ENCODE measurements at places on chromosomes 6 and 20.

GRCh38 chr6:24945054-24945453 is 9.3 kb upstream of the RIPOR2 start:
- no peak for DNase-seq

DNA sequence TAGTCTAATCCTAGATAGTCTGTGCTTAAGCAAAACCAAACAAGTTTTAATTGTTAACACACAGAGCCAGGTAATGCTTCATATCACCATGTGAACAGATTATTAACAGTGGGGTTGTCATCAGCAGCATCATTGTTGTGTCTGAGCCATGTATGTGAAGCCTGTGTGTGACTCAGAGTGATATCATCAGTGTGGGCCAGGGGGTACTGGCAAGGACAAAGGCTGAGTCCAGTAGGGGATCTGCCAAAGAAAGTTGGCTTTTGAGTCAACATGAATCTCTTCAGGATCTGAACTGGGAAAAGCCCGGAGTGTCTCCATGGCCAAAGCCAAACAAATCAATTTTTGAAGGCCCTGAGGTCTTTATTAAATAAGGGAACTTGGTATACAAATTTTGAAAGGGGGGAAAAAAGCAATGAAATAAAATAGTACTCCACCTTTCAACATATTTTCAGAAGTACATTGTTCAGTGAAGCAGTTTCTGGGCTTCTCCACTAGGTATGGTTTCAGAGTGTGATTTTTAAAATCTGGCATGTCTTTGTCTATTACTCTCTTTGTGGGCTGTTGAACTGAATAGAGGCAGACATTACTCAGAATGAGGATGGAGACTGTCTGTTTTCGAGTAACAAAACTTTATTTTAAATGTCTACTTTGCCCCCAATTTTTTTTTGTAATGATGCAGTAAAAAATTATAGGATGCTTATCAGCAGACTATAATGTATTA is 444.2 kb upstream of the JAG1 start:
- peak; percentile 5 for DNase-seq

DNA sequence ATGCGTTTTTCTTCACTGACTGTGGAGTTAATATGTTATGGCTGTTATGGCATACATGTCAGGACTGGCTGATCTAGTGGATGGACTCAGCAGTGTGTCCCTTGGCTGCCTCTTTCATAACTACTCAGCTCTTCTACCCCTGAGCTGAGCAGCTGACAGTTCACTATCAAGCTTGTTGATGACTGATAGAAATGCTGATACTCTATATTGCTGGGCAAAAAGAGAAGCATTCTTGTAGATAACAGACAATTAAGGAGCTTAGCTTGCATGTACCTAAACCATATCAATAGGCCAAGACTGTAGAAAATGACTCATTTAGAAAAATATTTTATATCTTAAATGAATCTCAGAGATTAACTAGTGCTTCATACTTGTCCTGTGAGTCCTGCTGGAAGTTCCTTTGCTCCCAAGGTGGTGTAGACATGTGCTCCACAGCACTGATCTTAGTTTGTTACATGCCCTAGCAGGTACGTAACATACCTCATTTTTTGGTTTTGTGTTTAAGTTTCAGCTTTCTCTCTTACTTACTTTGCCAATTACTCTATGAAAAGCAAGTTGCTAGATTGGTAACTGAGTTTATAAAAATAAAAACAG is 236.9 kb downstream of the GMDS start:
- no peak for DNase-seq

DNA sequence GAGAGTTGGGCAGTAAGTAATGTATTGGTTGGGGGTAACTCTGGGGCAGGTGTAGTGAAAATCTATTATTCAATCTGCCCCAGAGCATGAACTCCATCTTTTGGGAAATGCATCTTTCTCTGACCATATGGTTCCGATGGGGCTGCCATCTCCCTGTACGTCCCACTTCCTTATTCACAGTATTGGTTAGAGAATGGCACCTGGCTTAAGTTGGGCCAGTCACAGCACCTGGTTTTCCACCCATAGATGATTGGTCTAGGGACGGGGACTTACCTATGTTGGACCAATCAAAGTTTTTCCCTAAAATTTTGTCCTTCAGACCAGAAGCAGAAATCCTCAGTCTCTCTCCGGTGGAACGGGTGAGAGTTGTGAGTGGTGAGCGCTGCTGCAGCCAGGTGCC is 2.2 kb upstream of the RALY start:
- DNase-seq = no peak

DNA sequence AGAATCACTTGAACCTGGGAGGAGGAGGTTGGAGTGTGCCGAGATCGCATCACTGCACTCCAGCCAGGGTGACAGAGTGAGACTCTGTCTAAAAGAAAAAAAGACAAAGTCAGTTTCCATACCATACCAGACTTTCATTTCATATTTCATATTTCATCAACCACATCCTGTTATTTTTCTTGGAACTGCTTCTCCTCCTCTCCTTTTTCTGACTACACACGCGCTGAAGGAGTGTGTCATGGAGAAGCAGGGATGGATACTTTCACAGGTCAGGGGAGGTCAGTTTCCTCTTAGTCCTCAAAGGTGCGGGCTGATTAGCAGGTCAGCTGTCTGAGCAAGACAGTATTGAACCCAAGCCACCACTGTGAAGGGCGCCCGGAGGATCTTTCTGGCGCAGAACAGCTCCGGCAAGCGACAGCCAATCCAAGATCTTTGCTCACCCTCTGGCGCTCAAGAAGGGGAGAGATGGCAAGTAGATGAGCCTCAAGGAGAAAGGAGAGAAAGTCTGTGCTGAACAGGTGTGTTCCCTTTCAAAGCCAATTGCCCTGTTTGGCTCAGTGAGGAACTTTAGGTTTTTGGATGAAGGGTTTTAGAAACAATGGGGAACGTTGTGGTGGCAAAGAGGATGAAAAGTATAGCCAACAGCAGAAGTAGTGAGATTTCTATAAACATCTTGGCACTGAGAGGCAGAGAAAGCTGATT is 18.9 kb upstream of the SYNJ2 start:
- no peak for DNase-seq

GRCh38 chr6:8213995-8214394 is 111.6 kb upstream of the EEF1E1 start:
- DNase-seq = no peak
